Urothelium cell line (cell line): ENCODE measurements at places on chromosomes 5 and 9.

DNA sequence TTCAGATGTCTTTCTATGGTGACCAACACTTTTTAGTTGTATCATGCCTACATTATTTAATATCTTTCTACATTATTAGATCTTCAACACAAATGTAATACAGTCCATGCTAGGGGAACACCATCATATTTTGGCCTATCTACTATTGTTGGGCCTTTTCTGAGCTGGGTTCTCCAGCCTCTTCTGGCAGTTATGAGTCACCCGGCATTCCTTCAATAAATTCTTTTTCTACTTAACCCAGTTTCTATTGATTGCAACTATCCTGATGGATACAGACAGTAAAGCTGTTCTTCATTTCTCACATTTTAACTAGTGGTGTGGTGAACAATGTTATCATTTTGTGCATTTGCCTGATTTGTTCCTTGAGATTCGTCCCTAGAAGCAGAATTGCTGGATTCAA lies 529.3 kb downstream of the BNC2 start:
- DNase-seq, result peak; percentile 13

GRCh38 chr5:169022718-169023117 lies 278.2 kb downstream of the SLIT3 start:
- DNase-seq, result no peak

DNA sequence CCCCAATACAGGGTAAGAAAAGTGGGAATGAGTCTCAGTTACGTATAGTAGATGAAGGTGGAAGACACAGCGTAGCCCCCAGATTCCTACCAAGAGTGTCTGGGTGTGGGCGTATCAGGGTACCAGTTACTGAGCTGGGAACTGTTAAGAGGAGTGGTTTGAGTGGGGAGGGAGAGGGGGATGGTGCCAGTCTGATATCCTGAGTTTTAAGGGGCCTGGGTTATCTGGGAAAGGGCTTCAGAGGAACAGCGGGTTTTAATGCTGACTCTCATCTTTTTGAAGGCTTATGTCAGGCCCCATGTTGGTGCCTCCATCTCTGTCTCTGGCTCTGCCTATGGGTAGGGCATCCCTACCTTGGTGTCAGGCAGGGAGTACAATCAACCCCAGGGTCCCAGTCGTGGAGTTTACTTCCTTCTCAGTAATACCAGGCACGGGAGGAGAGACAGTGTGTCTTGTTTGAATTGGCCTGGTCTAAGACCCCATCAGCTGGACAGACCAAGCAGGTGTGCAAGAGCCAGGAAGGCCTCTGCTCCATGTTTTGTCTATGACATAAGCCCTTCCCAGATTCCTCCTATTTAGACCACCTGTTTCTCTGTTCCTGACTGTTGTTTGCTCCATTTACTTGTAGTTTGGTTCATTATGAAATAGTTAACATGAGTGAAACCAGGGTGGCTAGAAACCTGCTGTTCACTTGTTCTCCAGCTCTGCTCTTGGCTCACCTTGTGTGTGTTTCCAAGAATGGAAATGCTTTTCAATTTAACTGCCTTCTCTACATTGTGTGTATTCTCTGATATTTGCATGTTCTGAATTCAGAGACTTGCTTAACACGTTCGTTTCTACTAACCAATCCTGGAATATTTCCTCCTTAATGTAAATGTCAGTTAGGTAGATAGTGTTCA lies 125.6 kb downstream of the DAB2IP start:
- no peak for DNase-seq

DNA sequence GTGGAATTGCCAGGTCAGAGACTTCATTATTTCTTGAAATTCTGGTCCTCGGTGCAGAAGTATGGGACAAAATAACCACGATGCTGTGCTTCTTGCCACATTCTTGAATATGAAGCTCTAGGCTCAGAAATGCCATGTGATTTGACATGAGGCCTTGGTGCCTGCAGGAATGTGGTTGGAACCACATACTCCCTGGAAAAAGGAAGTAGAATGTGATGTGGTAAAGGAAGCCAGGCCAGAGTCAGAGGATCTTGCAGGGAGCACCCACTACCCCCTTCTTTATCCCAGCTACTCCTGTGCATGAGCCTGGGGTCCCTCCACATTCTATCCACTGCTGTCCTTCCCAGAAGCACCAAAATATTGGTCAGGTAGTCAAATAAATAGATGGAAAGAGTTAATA lies 80.9 kb downstream of the FOXD1 start:
- DNase-seq, result no peak

GRCh38 chr5:103145196-103145595 lies 25.1 kb downstream of the PPIP5K2 start:
- DNase-seq, result no peak

GRCh38 chr5:94310833-94311232 lies 307.6 kb downstream of the KIAA0825 start:
- no peak for DNase-seq

GRCh38 chr9:121748727-121749423 lies 97.4 kb downstream of the DAB2IP start:
- DNase-seq, result no peak

GRCh38 chr9:88936668-88937067 lies 54.6 kb upstream of the S1PR3 start:
- DNase-seq, result no peak

- no peak for DNase-seq
Measured at GRCh38 chr9:107866711-107867311, 377.2 kb upstream of the KLF4 start.

- no peak for DNase-seq
Measured at GRCh38 chr9:18060269-18060934, 413.6 kb upstream of the ADAMTSL1 start.

DNA sequence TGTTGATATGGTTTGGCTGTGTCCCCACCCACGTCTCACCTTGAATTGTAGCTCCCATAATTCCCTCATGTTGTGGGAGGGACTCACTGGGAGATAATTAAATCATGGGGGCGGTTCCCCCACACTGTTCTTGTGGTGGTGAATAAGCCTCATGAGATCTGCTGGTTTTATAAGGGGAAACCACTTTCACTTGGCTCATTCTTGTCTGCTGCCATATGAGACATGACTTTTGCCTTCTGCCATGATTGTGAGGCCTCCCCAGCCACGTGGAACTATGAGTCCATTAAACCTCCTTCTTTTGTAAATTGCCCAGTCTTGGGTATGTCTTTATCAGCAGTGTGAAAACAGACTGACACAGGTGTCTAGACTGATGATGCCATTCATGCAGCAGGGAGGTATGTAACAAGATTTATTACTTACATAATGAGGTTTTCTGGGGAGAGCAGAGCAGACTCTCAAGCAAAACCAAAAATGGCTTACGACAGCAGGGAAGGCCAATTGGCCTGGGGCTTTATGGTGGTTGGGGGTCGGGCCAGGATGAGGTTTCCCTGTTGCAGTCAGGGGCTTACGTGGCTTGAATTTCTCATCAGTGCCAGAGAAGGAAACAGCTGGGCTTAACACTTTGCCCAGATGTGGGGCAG lies 9.5 kb upstream of the COMMD10 start:
- DNase-seq, result no peak

GRCh38 chr9:108476574-108476973 lies 379.2 kb downstream of the ACTL7B start:
- DNase-seq, result no peak

- DNase-seq, result no peak
Measured at GRCh38 chr5:143619040-143619439, 192.9 kb upstream of the HMHB1 start.

DNA sequence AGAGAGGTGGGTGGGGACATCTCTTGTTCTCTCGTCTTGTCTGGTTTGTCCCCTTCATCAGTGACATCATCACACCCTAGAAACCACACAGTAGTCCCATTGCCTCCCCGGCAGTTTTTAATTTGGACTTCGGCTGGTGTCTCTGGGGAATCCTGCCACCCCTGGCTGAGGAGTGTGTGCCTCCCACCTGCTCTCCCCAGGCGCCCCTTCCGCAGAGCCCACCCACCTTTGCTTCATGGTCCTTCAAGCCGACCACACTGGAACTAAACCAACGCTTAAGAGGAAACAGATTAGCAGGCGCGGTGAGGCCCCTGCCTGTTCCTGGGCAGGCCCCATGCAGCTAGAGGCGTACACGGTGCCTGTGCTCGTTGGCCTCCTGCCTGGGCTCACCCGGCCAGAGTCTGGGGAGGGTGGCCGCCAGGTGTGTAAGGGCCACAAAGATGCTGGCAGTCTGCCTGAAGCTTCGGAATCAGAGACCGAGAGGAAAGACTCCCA lies 107.6 kb upstream of the SPRY4 start:
- no peak for DNase-seq

DNA sequence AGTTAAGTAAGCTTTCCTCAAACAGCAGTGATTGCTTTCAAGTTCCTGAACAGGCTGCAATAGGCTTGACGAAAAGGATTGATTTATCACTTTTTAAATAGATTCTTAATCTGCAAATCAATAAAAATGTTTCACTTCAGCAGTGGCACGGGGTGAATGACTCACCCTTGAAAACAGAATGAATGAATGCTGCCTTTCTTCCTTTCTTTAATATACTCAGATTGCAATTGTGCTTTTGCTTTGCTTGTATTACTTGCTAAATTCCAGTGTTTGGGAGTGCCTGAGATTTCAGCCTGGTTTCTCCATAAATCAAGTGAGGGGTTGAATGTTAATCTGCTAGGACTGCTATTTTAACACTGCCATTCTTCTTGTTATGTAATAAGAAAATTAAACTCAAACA lies 1293.8 kb downstream of the PTPRD start:
- DNase-seq, result peak; percentile 4

DNA sequence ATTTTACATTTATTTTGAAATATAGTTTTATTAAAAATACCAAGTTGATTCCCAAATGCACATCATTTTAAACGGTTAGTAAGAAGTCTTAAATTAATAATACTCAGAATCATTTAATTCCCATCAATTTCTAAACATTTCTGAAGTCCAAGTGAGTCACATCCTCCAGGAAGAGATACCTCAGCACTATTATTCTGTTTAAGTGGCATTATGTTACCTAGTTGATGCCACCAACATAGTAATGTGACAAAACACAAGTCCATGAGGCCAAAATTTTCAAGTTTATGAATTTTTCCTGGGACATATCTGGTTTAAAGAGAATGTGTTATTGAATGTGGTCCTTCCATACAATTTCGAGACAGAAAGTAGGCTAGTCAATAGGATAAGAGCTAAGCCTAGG lies 1348.3 kb upstream of the CDH9 start:
- no peak for DNase-seq

- no peak for DNase-seq
Measured at GRCh38 chr9:136700304-136700703, 12.1 kb upstream of the DIPK1B start.

- DNase-seq, result no peak
Measured at GRCh38 chr5:67887748-67888161, 327.8 kb upstream of the PIK3R1 start.

GRCh38 chr5:170809551-170809950 lies 26.0 kb downstream of the GABRP start:
- peak; percentile 59 for DNase-seq

DNA sequence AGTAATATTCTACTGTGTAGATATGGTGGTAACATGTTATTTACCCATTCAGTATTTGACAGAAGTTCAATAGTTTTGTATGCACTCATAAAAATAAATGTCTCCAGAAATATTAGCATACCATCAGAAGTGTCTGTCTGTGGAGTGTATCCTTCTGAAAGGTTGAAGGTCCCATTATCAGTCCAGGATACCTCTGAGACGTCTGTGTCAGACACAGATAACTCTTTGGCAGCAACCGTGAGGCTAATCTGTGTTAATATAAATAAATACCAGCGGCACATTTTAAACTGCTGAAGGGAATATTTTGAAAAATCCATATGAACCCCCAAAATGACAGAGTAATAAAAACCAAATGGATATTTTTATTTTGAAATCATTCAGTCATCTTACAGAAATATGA lies 11.9 kb upstream of the ZNF622 start:
- DNase-seq, result no peak

DNA sequence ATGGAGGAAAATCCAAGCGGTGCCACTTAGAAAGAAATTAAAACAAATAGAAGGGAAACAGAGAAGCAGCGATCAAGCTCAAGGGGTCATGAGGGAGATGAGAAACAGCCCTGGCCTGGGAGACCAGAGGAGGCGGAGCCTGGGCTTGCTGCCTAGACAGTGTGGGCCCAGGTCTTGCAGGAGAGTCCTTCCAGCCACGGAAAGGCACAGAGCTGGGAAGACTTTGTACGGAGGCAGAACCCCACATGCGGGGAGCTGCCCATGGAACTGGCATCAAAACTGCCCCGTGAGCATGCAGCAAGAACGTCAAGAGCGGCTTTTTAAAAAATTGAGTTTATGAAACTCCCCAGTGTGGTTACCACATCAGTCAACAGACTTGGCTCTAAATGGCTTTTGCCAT lies 119.4 kb downstream of the IRX1 start:
- no peak for DNase-seq

- DNase-seq, result no peak
Measured at GRCh38 chr5:18961234-18961633, 1026.8 kb downstream of the CDH18 start.

- no peak for DNase-seq
Measured at GRCh38 chr9:22175972-22176545, 167.0 kb upstream of the CDKN2B start.

DNA sequence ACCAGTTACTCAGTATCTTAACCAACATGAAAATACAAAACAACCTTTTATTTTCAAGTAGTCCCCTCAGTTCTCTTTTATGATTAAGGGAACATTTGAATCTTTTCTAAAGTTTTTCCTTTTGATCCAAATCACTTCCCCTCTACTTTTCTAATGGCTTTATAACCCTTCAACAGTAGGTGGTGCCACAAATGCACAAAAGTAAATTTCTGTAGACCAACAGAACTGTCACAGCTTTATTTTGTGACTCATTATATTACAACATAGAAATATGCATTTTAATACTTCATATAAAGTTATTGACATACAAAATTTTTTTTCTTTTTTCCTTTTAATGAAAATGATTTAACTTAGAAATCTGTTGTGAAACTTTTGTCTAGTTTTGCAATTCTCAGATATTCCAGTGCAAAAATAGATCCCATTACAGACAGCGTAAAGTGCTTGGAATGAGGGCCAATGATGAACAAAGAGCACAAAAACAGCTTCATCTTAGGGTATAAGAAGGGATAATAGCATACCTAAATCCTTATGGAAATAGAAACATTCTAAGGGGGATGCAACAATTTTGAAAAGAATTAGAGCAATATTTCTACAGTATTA lies 17.0 kb downstream of the NIPSNAP3B start:
- peak; percentile 27 for DNase-seq

DNA sequence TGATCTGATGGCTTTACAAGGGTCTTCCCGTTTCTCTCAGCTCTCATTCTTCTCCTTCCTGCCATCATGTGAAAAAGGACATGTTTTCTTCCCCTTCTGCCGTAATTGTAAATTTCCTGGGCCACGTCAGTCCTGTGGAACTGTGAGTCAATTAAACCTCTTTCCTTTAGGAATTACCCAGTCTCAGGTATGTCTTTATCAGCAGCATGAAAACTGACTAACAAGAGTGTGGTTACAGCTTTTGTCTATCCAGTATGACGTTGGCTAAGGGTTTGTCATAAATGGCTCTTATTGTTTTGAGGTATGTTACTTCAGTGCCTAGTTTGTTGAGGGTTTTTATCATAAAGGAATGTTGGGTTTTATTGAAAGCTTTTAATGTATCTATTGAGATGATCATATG lies 501.6 kb downstream of the CAAP1 start:
- DNase-seq, result no peak

DNA sequence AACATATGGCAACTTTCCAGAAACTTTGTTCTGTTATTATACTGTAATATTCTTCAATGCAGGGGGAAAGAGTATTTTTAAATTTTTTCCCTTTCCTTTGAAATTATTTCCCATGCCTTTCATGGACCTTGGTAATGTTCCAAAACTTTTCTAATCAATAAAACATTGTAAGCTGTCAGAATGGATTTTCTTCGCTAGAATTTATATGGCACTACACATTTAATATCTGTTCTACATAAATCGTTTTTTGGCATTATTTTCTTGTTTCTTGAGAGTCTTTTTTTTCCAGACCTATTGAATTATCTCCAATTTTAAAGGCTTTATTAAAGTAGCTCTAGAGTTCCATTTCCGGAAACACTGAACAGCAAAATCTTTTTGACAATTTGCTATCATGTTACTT lies 249.0 kb downstream of the TMEM167A start:
- no peak for DNase-seq
